ENCODE measurements at places on chromosomes 16 and 17. TPM values are rescaled to one million over a fixed set of nuclear protein-coding genes. Genes with fewer than 3 reads are reported as not detected.

ALOX15 gene
- not detected for total RNA-seq

DNA sequence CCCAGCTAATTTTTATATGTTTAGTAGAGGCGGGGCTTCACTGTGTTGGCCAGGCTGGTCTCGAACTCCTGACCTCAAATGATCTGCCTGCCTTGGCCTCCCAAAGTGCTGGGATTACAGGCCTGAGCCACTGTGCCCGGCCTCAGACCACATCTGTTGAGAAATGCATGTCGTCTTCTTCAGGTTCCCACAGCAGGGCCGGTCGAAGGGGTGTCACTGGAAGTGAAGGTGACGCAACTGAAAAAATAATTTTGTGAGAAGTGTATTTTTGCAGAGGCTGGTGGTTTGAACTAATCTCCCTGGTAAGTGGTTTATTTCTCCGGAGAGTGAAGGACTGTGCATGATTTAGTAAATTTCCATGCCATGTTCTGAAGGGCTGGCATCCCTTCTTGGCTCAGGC is 33.4 kb upstream of the IL34 start:
- DNase-seq, result no peak
- H3K27ac ChIP-seq, result no peak overlapping the region
- H3K4me1 ChIP-seq, result no peaks in the 10 kb centered on the region
- no peaks in the 10 kb centered on the region for H3K27me3 ChIP-seq
- H3K36me3 ChIP-seq, result no peaks in the 10 kb centered on the region

OR3A3 gene
- total RNA-seq, result not detected

- peaks cover 43% of the 10 kb centered on the region for H3K27me3 ChIP-seq
- peak overlapping the region; percentile 81 for H3K4me3 ChIP-seq
- DNase-seq, result no peak
- H3K27ac ChIP-seq, result no peak overlapping the region
- H3K4me1 ChIP-seq, result peaks cover 21% of the 10 kb centered on the region
Measured at GRCh38 chr16:69107316-69107962, 2.0 kb downstream of the HAS3 start.

DNA sequence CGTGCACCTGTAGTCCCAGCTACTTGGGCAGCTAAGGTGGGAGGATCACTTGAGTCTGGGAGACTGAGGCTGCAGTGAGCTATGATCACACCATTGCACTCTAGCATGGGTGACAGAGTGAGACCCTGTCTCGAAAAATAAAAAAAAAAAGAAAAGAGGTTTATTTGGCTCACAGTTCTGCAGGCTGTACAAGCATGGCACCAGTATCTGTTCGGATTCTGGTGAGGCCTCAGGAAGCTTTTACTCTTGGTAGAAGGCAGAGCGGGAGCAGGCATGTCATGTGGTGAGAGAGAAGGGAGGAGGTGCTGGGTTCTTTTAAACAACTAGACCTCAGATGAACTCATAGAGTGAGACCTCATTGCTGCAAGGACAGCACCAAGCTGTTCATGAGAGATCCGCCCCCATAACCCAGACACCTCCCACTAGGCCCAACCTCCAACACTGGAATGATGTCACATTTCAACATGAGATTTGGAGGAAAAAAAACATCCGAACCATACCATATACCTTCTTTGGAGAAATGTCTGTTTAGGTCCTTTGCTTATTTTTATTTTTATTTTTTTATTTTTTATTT is 10.3 kb upstream of the RMI2 start:
- H3K4me1 ChIP-seq, result peaks cover 23% of the 10 kb centered on the region
- no peak overlapping the region for H3K27ac ChIP-seq
- H3K27me3 ChIP-seq, result no peaks in the 10 kb centered on the region
- no peaks in the 10 kb centered on the region for H3K36me3 ChIP-seq
- H3K4me3 ChIP-seq, result no peak overlapping the region

- H3K27me3 ChIP-seq, result peaks cover 27% of the 10 kb centered on the region
- H3K36me3 ChIP-seq, result no peaks in the 10 kb centered on the region
- no peaks in the 10 kb centered on the region for H3K4me1 ChIP-seq
- H3K27ac ChIP-seq, result no peak overlapping the region
- no peak for DNase-seq
Measured at GRCh38 chr16:86755571-86756006, 177.2 kb downstream of the FOXL1 start.

- H3K27me3 ChIP-seq, result no peaks in the 10 kb centered on the region
- H3K27ac ChIP-seq, result no peak overlapping the region
Measured at GRCh38 chr16:53281280-53281679, 153.0 kb upstream of the RBL2 start.

GRCh38 chr17:42118545-42118944 is 2.6 kb downstream of the KAT2A start:
- peaks cover 39% of the 10 kb centered on the region for H3K4me1 ChIP-seq
- peak; percentile 61 for DNase-seq
- no peak overlapping the region for H3K27ac ChIP-seq
- H3K27me3 ChIP-seq, result no peaks in the 10 kb centered on the region
- H3K4me3 ChIP-seq, result peak overlapping the region; percentile 8
- peaks cover 6% of the 10 kb centered on the region for H3K36me3 ChIP-seq

GRCh38 chr16:5756969-5757368 is 659.4 kb upstream of the EEF2KMT start:
- H3K27ac ChIP-seq, result no peak overlapping the region
- DNase-seq, result no peak
- H3K4me1 ChIP-seq, result no peaks in the 10 kb centered on the region
- no peak overlapping the region for H3K4me3 ChIP-seq
- no peaks in the 10 kb centered on the region for H3K36me3 ChIP-seq

SLFN5 gene
- total RNA-seq, result 53.8 TPM

DNA sequence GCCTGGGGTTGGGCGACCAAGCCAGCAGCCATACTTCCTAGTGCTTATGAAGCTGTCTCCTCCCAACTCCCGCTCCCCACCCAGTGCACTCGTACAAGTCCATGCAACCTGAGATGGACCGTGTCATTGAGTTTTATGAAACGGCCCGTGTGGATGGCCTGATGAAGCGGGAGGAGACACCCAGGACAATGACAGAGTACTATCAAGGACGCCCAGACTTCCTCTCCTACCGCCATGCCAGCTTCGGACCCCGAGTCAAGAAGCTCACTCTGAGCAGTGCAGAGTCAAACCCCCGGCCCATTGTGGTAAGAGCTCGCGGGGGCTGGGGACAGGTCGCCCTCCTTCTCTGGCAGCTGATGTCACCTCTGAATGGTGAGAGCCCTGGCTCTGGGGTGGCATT is 11.0 kb upstream of the KATNB1 start:
- no peak overlapping the region for H3K27ac ChIP-seq
- peaks cover 9% of the 10 kb centered on the region for H3K4me1 ChIP-seq
- H3K4me3 ChIP-seq, result no peak overlapping the region
- H3K27me3 ChIP-seq, result no peaks in the 10 kb centered on the region
- H3K36me3 ChIP-seq, result no peaks in the 10 kb centered on the region

DNA sequence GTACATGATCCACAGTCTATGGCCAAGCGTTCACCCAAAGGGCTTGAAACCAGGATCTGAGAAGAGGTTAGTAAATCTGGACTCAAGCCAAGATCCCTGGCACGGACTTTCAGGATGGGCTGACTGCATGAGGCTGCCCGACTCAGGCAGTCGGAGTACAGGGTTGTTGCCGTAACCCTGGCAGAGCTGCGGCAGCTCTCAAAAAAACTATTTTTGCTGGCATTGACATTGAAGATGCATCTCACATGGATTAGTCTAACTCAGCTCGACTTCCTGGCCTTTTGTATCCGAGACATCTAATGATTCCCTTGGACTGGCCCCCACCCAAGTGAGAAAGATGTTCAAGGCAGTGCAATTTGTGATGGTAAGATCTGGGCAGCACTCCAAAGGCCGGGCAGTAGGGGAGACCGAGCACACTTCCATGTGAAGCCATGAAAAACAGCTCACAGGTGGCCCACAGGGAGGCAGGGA is 6.2 kb downstream of the SLC47A1 start:
- H3K27ac ChIP-seq, result no peak overlapping the region
- no peak for DNase-seq
- H3K4me1 ChIP-seq, result peaks cover 4% of the 10 kb centered on the region
- H3K36me3 ChIP-seq, result no peaks in the 10 kb centered on the region
- no peak overlapping the region for H3K4me3 ChIP-seq
- peaks cover 34% of the 10 kb centered on the region for H3K27me3 ChIP-seq

DNA sequence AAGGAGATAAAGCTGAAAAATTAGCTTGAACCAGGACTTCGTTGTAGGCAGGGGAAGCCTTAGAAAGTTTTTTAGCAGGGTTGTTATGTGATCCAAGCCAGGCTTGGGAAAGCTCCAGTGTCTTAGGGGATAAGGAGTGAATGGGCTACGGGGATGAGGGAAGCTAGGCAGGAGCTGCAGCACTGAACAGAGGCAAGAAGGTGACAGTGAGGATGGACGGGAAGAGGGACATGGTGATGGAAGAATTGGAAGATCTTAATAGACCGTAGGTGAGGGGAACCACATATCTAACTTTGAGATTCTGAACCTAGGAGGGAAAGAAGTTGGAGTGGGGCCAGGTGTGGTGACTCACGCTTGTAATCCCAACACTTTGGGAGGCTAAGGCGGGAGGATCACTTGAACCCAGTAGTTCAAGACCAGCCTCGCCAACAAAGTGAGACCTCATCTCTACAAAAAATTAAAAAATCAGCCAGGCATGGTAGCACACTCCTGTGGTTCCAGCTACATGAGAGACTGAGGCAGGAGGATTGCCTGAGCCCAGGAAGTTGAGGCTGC is 3.2 kb downstream of the RHBDL3 start:
- H3K4me1 ChIP-seq, result peaks cover 7% of the 10 kb centered on the region
- no peaks in the 10 kb centered on the region for H3K36me3 ChIP-seq

GRCh38 chr16:55824473-55825000 is 8.4 kb downstream of the CES1 start:
- H3K4me1 ChIP-seq, result no peaks in the 10 kb centered on the region
- no peak overlapping the region for H3K27ac ChIP-seq
- DNase-seq, result no peak
- H3K36me3 ChIP-seq, result no peaks in the 10 kb centered on the region
- no peak overlapping the region for H3K4me3 ChIP-seq

GRCh38 chr17:82752371-82753200 is 721 bp downstream of the TBCD start:
- H3K27ac ChIP-seq, result no peak overlapping the region
- no peak for DNase-seq
- H3K4me1 ChIP-seq, result peaks cover 33% of the 10 kb centered on the region
- H3K4me3 ChIP-seq, result peak overlapping the region; percentile 87
- no peaks in the 10 kb centered on the region for H3K27me3 ChIP-seq

DNA sequence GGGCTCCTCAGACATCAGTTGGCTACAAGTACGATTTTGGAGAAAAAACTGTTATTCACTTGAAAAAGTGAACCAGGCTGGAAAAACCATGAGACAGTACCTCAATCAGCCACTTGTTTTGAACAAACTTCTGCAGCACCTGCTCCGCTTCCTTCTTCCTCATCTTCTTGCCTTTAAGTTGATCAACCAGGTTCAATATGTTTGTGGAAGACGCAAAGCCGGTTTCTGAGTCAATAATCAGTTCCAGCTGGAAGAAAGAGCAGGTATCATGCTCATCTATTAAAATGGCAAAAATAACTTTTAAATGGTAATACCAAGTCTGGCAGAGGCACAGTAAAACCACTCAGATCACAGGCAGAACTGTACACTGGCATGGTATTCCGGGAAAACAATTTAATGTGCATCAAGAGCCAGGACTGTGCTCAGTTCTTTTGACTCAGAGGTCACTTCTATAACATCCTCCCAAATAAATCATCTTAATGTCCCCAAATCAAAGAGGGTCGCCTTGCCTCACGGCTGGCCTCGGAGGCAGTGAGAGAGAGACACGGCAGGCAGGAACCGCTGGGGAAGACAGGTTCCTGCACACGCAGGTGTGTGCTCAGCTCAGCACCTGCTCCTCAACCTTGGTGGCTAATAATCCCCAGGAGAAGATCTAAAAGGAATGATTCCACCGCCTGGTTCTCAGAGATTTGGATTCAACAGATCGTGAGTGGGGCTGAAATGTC is 29.7 kb downstream of the KDM8 start:
- peaks cover 84% of the 10 kb centered on the region for H3K4me1 ChIP-seq
- H3K4me3 ChIP-seq, result peak overlapping the region; percentile 85

- no peaks in the 10 kb centered on the region for H3K27me3 ChIP-seq
- peak within 1 kb of the TSS; percentile 89 for H3K27ac ChIP-seq
- H3K4me1 ChIP-seq, result peaks cover 55% of the 10 kb centered on the region
- H3K4me3 ChIP-seq, result peak within 1 kb of the TSS; percentile 90
- DNase-seq, result peak; percentile 96
Measured at GRCh38 chr16:21599122-21600030, at the start of gene METTL9. Gene METTL9 (plus strand): TSS chr16:21599577. CDS start chr16:21599734, 157 bp downstream.

DYNLRB2 gene
- total RNA-seq, result not detected

- H3K27me3 ChIP-seq, result no peaks in the 10 kb centered on the region
- peaks cover 44% of the 10 kb centered on the region for H3K4me1 ChIP-seq
- no peak for DNase-seq
- H3K27ac ChIP-seq, result no peak overlapping the region
- no peaks in the 10 kb centered on the region for H3K36me3 ChIP-seq
- H3K4me3 ChIP-seq, result no peak overlapping the region
Measured at GRCh38 chr17:73824321-73824720, 180.1 kb upstream of the SDK2 start.

CES3 gene
- 6.9 TPM for total RNA-seq

TNP2 gene
- total RNA-seq, result not detected

DNA sequence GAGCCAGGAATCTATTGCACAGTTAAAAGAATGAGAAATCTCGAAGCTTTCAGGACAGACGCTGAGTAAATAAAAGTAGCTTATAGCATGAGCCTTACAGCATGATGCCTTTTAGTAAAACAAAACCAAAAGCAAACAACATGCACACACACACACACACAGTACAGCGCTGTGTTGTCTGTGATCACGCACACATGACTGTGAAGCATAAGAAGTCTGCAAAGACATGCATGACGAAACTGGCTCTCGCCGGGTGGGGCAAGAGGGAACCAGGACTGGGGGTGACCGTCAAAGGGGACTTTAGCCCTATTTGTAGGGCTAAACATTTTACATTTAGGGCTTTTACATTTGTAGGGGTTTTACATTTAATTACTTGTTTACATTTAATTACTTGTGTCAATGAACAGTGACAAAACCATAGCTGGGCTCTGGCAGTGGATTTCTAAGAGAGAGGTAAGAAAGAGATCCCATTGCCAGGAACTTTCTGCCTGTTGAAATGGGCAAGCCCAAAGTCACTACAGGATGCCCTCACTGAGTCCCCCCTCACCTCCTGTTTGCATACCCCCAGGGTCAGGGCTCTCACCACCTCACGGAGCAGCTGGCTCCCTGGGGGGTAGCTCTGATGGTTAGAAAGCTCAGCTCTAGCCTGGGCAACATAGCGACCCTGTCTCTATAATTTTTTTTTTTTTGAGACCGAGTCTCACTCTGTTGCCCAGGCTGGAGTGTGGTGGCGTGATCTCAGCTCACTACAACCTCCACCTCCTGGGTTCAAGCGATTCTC is 2.0 kb upstream of the TNFRSF13B start:
- DNase-seq, result no peak
- H3K4me1 ChIP-seq, result peaks cover 5% of the 10 kb centered on the region
- H3K36me3 ChIP-seq, result no peaks in the 10 kb centered on the region
